Bone marrow (tissue), 2 donors: ENCODE measurements at places on chromosomes 4 and X.

- peak; percentile 23 for DNase-seq
Measured at GRCh38 chr4:48194971-48195370, 60.9 kb upstream of the TXK start.

DNA sequence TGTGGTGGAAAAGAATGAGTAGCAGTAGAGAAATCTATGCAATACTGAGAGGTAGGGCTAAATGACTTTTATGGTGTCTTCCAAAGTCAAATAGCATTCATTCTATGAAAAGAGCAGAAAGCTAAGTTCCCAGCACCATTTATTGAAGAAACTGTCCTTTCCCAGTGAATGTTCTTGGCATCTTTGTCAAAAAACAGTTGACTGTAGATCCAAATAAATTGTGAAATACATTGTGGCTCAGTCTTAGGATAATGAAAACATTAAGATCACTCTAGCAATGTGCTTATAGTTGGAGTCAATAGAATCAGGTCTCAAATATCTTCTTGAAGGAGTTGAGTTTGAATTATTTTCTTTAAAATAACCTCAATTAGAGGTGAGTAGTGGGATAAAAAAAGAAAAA, 19.4 kb downstream of the AREG start:
- no peak for DNase-seq

GRCh38 chr4:114986133-114986532, 127.3 kb downstream of the NDST4 start:
- DNase-seq = no peak

- no peak for DNase-seq
Measured at GRCh38 chr4:24244663-24245490, 339.5 kb downstream of the DHX15 start.
